ENCODE measurements at places on chromosomes 11 and 22. TPM values are rescaled to one million over a fixed set of nuclear protein-coding genes. Genes with fewer than 3 reads are reported as not detected.

The DYNC2H1 gene
- 13.9 TPM for total RNA-seq

The DTX4 gene
- 2.4 TPM for total RNA-seq

GRCh38 chr11:134015556-134015955, 53.3 kb upstream of the JAM3 start:
- no peak for DNase-seq

DNA sequence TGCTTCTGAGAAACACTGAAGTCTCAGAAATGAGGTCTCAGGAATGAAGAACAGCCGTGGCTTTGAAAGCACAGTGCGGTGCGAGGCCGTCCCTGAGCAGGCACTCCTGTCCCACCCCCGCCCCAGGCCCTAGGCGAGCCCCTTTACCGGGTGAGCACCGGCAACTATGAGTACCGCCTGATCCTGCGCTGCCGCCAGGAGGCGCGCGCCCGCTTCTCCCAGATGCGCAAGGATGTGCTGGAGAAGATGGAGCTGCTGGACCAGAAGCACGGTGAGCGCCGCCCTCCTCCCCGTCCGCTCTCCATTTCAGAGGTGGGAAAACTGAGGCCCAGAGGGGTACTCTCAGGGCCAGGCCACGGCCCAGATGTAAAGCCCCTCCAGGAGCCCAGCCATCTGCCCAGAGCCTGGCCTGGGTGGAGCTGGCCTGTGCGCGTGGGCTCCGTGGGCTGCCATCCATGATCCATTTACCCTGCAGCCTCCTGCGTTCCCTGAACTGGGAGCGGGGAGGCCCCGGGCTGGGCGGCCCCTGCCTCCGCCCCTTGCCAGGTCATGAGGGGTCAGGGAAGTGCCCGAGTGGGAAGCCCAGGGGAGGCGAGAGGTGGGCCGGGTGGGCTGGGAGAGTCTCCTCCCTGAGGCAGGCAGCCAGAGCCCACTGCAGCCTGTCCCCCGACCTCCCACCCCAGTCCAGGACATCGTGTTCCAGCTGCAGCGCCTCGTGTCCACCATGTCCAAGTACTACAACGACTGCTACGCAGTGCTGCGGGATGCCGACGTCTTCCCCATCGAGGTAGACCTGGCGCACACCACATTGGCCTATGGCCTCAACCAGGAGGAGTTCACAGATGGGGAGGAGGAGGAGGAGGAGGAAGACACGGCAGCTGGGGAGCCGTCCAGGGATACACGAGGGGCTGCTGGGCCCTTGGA, 9.5 kb downstream of the SLC16A8 start:
- no peak for DNase-seq

DNA sequence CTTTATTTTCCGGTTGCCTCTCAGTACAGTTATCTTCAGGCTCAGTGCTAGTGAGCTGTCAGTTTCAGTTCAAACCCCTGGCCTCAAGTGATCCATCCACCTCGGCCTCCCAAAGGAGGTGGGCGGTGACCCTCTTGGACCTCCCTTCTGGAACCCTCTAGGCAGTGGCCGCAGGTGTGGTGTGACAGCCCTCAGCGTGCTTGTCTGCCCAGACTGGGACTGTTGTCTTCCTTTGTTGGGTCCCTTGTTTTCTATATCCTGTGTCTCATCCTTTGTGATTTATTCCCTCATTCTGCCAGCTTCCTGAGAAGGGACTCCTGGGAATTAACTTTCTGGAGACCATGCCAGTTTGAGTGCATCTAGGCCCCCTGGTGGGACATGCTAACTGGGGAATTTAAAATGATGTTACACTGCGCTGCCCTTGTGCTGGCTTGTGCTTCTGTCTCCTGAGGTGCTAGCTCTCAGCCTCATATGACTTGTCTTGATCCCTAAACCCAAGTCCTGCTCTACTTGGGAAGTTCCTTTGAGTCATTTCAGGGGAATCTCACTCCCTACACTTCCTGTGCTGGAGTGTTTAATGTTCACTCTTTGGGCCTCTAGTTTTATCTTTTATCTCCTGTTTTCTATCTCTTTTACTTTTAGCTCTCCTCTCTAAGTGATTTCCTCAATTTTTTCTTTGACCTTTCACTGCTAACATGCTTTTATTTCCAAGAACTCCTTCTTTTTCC, 19.4 kb downstream of the MED15 start:
- DNase-seq = no peak

DNA sequence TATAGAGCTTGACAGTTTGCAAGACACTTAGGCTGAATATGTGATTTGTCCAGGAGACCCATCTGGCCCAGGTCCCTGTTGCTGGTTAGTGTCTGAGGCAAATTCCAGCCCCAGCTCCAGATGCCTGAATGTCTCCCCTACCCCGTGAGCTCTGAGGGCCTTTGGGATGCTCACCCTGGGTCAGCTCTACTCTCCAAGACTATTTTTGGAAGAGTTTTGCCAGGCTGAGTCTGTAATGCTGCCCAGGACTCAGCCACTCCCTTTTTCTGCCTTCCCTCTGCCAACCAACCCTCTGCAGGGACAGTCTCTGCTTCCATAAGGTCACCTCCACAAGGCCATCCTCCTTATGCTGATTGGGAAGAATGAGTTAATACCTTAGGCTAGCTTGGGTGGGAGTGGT, 66.3 kb downstream of the CABIN1 start:
- DNase-seq = no peak

DNA sequence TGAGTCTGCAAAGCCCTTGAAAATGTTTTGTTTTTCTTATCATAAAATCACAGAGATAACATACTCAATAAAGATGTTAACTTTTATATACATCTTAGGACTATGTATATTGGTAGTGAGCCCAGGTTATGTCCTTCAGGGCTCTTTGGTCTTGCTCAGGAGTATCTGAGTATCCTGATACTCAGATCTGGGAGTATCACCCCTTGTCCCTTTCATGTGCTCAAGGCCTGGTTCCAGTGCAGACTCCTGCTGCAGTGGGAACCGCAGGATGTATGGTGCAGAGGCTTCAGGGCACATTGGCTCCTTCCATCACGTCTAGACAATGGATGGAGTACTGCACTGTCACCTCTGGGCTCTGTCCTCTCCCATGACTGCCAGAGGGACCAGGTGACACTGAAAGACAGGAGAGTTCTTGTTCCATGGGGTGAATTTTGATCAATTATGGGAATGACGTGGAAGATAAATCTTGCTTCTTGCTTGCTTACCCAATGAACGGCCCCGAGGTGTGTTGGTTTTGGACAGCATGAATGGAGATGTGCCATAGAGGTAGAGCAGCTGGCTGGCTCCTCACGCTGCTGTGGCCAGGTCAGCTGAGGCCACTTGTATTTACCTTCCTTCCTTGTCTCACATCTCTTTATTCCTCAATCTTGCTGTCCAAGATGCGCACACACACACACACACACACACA, 215.5 kb downstream of the ARHGAP42 start:
- no peak for DNase-seq

DNA sequence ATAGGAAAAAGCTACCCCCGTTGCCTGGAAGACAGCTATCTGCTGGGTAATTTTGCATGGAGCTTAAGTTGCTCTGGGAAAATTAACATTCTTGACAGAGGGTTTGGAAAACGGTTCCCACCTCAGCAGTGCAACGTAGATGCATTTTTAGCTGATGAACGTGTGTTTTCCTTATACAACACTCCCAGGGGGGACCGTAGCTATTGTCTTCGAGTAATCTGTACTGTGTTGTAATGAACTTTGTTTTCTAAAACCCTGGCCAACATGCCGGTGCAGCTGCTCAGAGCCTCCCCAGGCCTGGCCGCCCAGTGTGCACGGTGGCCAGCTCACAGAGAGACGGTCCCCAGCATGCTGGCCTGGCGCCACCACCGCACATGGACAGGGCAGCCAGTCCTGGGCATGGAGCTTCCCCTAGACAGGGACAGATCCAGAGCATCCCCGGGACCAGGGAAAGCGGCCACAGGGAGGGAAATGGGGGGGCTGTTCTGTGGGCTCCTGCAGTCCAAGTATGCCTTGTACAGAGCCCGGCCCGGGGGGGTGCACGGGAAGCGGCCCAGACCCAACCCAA, 2.2 kb downstream of the TNNT3 start:
- DNase-seq = no peak

The SLC22A8 gene
- total RNA-seq = not detected

The PRDM11 gene
- total RNA-seq = 4.1 TPM

DNA sequence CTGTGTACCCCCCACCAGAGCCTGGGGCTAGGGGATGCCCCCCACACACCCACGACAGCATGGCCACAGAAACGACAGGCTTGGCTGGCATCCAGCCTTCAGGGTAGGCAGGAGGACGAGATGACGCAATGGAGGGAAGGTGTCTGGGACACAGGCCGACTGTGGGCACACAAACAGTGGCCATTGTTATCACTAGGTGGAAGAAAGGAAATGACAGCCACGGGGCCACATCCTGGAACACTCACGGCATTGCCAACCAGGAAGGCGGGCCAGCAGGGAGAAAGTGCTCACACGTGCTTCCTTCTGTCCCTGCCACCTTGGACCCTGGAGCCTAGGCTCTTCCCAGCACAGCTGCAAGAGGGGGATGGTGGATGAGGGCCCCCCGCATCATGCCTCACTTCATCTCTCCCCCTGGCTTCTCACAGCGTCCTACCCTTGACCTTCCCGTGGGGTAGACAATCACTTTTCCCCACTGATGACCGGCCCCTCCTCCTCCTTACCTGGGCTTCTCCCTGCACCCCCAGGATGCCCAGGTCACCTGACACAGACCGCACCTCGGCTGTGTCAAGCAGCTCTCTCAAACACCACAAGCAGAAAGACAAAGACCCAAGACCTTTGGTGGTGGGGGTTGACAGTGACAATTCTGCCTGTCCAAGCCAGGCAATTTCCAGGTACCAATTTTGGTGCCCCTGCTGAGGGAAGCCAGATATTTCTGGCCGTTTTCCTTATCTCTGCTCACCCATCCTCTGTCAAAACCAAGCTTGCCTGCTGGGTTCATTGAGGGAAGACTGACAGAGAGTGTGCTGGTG, 8.6 kb downstream of the PLA2G6 start:
- DNase-seq = no peak

- DNase-seq = no peak
Observed at GRCh38 chr22:40368016-40368415, 2.4 kb upstream of the SGSM3 start.

GRCh38 chr22:39408807-39409206, 9.2 kb downstream of the TAB1 start:
- DNase-seq = no peak

- no peak for DNase-seq
Observed at GRCh38 chr11:101458161-101458560, 125.6 kb downstream of the TRPC6 start.

The LRRC74B gene
- 0.04 TPM for total RNA-seq

The TBX10 gene
- not detected for total RNA-seq

The KCNK7 gene
- total RNA-seq = 15.6 TPM

The HEPHL1 gene
- total RNA-seq = 5.5 TPM

DNA sequence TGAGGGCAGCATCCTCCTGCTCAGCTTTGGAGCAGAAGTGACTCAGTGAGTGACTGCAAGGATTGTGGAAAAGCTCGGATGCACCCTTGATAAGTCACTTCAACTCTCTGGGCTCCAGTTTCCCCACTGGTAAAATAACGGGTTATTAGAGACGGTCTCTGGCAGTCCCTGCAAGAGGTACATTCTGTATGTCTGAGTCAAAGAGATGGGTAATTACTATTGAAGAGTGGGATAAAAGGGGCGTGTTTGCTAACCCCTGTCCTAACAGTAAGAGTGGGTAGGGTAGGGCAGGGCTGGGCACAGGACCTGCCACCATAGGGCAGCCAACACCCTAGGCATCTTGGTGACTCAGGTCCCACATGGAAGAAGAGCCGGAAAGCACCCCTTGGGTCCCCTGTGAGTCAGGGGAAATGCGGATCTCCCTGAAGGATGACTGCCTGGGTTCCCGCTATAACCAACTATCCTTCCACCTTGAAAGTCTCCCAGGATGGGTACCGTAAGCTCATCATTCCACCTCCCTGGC, 7.3 kb upstream of the AHNAK start:
- no peak for DNase-seq

The GPR83 gene
- total RNA-seq = not detected

The TSSK2 gene
- total RNA-seq = not detected

- DNase-seq = no peak
Observed at GRCh38 chr11:5992150-5992549, 5.4 kb upstream of the OR52L1 start.

DNA sequence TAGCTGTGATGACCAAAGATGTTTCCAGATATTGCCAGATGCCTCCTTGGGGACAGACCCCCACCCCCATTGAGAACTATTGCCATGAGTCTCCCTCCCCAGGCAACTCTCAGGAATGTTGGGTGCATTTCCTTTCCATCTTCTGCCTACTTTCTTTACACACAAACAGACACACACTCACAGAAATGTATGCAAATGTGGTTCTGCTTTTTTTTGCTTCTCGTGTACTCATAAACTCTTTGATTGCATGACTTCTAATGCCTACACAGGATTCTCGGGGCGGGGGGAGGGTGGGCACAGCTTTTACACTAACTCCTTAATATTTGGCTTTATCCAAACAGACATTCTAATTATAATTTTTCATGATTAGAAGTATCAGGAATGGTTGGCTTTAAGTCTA, 53.3 kb upstream of the SUSD2 start:
- no peak for DNase-seq

The LYVE1 gene
- total RNA-seq = 0.42 TPM

The SPA17 gene
- 8.5 TPM for total RNA-seq

DNA sequence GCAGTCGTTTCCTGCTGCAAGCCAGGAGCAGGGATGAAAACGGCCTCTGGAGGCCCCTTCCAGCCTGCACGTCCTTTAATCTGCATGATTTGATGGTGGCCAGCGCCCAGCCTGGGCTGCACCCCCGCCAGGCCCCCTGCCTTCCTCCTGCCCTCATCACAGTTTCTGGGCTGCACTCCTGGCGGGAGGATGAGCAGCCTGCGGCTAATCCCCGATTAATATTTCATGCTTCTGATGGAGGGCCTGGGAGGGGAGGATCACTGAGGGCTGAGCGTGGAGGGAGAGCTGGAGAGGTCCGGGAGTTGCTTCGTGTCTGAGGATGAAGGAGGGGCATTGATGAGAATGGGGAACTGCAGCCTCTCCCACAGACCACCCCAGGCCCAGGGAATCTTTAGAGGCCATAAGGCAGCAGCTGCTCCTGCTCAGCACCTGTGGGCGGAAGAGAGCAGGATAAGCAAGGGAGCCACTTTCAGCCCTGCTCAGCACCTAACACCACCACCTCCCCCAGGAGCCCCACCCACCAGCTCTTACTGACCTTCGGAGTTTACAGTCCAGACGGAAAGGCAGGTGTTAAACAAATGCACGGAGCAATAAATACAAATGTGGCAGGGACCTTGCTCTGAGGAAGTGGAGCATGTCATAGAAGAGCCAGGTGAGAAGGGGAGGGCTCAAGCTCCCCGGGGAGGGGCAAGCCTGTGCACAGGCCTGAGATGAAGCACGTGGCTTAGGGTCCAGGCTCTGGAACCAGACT, 135.0 kb upstream of the NECTIN1 start:
- DNase-seq = no peak

The GTSE1 gene
- 1.4 TPM for total RNA-seq

DNA sequence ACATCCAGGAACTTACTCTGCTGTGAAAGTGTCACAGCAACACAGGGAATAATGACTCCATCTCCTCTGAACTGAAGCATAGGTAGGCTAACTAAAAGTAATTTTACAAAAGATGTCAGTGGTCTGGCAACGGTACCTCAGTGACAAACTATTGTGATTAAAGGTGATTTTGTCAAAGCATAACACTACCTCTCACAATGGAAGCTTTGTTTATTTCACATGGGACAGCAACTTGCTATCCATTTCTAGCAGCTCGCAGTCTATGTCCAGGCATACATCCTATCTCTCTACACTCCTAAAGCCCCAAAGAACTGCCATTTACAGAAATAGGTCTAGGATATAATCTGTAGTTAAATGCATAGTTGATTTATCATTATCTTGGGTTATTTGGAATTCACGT, 163.0 kb downstream of the KIRREL3 start:
- DNase-seq = no peak
